Right ventricle myocardium superior (tissue), 1 donor: ENCODE measurements at places on chromosomes 3 and 15.

- DNase-seq, result no peak
Measured at GRCh38 chr3:38986901-38987300, 64.8 kb downstream of the SCN11A start.

DNA sequence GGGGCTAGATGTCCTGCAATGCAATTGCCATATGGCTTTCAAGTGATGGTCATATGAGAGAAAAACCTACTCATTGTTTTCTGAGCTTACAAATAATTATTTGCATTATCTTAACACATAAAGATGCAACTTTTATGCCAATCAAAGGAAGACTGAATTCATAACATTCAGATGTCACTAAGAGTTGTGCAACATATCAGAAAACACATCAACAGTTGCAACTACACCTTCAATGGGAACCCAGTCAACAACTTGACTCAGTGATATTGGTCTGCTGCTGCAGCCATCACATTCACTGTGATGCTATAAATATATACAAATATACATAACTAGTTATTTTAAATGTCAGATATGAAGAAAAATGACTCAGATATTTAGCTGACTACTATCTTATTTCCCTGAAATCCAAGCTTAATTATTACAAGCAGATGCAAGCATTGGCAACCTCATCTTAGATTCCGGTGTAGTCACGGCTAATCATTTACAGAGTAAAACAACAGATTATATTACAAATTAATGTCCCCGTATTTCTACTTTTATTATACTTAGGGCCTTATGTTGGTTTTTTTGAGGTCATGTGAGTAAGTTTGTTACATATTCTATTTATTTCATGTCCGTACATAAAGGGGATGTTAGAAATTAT lies 23.7 kb downstream of the CNTN3 start:
- DNase-seq, result no peak

DNA sequence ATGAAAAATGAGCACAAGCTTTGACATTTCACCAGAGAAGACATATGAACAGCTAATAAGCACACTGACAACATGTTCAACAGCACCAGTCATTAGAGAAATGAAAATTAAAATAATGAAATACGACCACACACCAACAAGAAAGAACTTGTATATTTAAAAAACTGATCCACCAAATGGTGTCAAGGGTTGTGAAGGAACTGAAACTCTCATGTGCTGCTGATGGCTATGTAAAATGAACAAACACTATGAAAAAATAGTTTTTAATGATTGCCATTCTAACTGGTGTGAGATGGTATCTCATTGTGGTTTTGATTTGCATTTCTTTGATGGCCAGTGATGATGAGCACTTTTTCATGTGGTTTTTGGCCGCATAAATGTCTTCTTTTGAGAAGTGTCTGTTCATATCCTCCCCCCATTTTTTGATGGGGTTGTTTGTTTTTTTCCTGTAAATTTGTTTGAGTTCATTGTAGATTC lies 193.8 kb downstream of the SCAPER start:
- DNase-seq, result no peak

DNA sequence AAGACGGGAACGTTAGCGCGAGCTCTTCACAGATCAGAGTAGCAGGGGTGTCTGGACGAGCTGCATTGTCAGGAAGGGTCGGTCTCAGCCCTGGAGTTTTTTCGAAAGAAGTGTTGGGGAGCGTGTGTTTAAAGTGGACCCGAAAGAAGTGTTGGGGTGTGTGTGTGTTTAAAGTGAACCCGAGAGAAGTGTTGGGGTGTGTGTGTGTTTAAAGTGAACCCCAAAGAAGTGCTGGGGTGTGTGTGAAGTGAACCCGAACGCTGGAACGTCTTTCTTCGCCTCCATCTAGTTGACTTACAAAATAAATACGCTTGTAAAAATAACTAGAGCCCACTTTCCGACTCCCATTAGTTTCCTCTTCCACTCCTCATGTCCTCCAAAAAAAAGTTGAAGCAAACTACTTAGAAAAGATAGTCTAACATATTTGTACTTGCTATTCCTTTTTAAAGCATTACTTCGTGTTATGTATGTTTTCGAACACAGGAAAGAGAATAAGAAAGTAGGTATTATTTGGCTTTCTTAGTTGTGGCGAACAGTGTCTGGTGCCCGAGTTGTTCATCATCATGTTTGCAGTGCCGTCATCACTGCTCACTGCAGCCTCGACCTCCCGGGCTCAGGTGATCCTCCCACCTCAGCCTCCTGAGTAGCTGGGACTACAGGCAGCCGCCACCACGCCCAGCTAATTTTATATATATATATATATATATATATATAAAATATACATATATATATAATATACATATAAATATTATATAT lies 1.0 kb downstream of the LRCH3 start:
- no peak for DNase-seq

GRCh38 chr3:68089572-68090011 lies 435.2 kb upstream of the SUCLG2 start:
- no peak for DNase-seq

DNA sequence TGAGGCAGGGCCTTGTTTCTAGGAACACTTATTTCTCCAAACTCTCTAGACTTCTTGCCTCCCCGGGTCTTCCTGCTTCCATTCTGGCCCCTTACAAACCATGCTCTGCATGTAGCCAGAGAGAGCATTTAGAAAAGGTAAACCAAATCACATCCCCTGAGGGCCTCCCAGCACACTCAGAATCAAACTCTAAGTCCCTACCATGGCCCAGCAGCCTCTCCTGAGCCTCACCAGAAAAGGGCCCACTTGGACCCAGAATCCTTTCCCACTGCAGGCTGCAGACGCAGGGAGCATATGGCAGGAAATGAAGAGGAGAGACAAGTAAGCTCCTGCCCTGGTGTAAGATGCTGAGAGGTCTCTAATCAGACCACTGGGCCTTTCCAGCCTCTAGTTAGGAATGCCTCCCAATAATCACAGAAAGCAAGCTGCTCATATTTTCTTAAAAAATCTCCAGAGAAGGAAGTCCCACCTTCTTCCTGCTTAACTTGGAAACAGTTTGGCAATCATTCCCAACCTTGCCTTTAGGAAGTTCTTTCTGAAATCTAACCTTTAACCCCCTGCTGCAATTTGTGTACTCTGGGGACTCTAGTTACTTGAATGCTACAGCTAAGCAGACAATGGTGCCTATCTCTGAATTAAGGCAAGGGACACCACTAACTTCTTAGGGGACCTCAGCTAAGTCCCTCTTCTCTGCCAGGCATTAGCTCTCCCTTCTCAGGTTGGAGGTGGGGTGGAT lies 4.2 kb downstream of the AMOTL2 start:
- DNase-seq, result no peak

DNA sequence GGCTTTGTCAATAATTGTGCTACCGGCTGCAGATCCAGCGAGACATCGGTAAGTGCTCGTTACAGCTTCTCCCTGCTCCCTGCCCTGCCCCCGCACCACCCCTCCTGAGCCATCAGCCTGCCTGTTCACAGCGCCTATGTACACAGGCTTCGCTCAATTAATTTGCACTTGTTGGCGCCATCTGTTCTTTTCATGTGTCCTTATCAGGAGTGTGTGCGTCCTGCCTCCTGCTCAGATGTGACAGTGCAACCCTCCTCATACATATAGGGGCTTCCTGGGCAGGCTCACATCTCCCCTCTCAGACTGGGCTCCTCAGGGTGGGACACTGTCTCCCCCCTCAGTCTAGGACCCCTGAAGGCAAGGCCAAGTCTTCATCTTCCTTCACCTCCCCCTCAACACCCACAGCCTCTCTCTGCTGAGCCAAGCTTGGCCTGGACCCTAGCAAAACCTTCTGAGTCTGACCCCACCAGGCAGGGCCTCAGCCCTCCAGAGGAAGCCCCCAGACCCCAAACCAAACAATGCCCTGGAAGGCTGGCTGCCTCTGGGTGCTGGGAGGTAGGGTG lies 54.9 kb downstream of the CYP11A1 start:
- no peak for DNase-seq
